ENCODE measurements at places on chromosomes 6 and 20.

DNA sequence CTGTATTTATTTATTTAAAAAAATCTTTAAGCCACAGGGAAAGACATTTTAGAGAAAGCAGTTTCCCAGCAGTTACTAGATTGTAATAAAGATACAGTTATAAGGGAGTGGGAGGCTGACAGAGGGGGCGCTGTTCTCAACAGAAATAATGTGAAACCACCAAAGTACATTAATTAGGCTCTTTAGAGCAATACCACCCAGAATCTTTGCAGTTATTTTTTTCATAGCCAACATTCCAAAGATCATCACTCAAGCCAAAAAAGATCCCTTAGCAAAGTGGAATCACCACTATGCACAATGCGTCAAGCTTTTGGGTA lies 331.3 kb upstream of the DEFB112 start:
- DNase-seq, result no peak

GRCh38 chr6:24858177-24858653 lies 59.5 kb upstream of the ARMH2 start:
- DNase-seq, result peak; percentile 13

DNA sequence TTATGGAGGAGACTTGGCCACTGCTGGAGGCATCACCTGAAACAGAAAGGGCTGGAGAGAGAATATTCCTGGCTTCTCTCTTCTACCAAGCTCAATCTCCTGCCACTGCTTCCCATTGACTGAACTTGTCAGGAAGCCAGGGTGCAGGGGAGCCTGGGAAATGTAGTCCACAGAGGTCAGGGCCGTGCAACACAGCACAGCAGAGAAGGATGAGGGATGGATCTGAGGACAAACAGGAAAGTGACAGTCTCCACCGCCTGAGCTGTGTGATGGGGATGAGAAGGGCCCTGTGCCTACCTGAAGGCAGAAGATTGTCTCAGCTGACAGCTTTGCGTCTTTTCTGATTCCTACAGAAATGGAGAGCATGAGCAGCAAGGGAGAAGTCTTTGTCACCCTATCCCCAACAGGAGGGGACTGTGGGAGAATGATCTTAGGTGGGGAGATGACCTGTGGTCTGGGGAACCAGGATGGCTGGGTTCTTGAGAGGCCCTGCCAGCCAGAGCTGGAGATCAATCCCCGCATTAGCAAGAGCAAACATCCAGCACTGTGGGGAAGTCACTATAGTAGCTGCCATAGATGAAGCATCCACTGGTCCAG lies 114.2 kb downstream of the SNX5 start:
- no peak for DNase-seq

DNA sequence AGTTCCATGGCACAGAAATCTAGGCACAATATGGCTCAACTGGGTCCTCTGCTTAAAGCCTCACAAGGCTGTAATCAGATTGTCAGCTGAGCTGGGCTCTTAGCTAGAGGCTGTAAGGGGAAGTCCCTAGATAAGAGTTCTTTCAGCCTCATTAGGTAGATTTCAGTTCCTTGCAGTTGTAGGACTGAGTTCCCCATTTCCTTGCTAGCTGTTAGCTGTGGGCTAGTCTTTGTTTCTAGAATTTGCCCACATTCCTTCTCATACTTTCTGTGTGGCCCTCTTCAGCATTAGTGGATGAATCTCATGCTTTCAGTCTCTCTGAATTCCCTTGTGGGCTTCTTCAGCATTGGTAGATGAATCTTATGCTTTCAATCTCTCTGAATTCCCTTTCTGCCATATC lies 71.0 kb upstream of the MRAP2 start:
- no peak for DNase-seq

DNA sequence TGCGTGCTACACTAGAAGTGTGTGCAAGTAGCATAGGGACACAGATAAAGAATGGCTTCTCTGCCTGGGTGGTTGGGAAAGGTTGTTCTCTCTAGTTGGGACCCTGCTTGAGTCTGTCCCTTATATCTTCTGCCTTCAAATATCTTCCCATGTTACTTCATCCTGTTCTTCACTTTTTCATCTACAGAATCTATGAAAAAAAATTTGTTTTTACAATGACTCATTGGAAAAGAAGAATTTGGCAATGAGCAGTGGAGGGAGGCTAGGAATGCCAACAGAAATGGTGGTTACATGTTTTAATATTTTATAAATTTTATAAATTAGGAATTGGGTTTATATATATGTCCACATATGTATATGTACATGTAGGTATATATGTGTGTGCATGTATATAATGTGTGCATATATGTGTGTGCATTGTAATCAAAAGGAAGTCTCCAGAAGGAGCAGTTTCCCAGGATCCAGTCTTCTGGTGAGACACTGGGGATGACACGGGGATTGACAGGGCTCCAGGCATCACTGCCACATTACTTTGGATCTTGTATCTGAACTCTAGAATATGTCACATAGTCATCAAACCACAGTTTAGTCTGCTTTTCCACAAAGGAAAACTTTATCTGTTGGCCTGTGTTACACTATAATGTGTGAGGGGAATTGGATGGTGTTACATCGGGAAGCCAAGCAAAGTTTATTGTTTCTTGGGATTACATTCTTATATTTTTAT lies 75.3 kb upstream of the RIPOR2 start:
- DNase-seq, result no peak

DNA sequence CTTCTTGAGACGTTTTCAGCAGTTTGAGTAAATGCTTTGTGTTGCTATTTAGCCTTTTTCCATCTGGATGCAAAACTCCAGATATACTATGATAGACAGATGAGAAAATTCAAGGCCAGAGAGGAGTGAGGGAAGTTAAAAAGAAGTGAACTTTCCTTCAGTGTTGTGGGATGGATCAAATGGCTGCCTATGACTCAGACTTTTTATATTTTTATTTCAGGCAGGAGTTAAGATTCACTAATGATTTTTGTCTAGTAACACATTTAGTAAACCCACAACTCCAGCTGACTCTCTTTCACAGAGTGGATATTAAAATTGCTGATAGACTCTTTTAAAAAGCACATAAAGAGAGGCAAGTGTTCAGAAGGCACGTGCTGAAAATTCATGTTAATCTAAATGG lies 23.2 kb upstream of the PTCHD4 start:
- no peak for DNase-seq
